ENCODE measurements at places on chromosomes 13 and 19.

DNA sequence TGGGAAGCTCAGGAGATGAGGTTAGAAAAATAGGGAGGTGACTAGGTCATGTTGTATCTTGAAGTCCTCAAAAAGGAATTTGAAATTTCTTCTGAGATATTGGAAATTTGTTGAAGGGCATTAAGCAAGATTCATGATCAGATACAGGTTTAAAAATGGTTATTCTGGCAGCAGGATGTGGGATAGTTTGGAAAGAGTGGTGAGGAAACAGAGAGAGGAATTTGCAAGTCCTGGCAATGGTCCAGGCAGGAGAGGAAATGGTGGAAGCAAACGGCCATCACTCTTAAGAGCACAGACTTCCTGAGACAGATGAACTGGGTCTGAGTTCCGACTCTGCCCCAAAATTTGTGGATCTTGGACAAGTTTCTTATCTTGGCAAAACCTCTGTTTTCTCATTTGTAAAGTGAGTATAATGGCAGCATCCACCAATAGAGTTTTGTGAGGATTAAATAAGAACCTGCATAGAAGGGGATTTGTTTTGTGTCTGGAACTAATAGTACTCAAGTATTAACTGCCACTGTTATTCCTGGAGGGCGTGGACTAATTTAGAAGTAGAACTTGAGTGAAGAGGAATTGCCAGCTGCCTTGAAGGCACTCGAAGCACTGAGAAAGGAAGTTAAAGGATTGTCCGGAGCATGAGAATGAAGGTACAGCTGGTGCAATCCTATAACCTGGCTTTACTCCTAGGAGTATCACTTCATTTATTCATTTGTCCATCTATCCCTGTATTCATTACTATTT lies 99.6 kb downstream of the CCNA1 start:
- DNase-seq = no peak

DNA sequence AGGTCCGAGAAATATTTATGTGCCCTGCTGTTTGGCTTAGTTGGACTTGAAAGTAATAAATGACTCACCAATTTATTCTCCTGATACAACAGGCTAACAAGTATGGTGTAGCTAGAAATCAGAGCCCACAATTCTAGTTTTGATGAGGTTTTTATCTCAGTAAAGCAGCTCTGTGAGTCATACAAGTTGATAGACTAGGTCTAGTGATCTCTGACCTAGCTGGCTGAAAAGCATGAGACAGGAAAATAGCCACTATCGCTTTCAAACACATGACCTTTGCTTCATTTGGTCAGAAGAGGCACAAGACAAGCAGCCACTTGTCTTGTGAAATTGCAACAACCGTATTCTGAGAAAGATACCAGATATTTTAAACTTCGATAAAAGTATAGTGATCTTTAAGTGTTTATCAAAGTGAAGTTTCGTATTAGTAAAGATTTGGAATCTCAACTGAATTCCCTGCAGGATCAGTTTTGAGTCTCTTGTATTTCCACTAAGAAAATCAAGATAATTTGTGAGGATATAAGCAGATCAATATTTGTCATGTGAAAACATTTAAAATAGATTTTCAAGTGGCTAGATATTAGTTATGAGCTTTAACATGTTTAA lies 126.7 kb downstream of the MAB21L1 start:
- DNase-seq = no peak

GRCh38 chr19:32830231-32831014 lies 39.1 kb downstream of the SLC7A9 start:
- DNase-seq = no peak

GRCh38 chr13:34939771-34940170 lies 2.3 kb upstream of the NBEA start:
- no peak for DNase-seq

GRCh38 chr19:33368074-33368864 lies 5.2 kb upstream of the CEBPG start:
- no peak for DNase-seq

- DNase-seq = no peak
These were observed 23.4 kb upstream of the SLC7A10 start for GRCh38 chr19:33248954-33249613.

GRCh38 chr13:45209229-45209628 lies 8.4 kb upstream of the KCTD4 start:
- DNase-seq = no peak

- no peak for DNase-seq
These were observed 1202.3 kb downstream of the UQCRFS1 start for GRCh38 chr19:28010656-28011055.

GRCh38 chr13:35566340-35566739 lies 89.9 kb upstream of the MAB21L1 start:
- DNase-seq = no peak

- DNase-seq = no peak
These were observed 14.0 kb upstream of the CD70 start for GRCh38 chr19:6604906-6605305.

GRCh38 chr13:19960653-19960976 lies 2.1 kb downstream of the ZMYM2 start:
- DNase-seq = no peak

- no peak for DNase-seq
These were observed 4.9 kb downstream of the PCDH20 start for GRCh38 chr13:61410669-61411297.

DNA sequence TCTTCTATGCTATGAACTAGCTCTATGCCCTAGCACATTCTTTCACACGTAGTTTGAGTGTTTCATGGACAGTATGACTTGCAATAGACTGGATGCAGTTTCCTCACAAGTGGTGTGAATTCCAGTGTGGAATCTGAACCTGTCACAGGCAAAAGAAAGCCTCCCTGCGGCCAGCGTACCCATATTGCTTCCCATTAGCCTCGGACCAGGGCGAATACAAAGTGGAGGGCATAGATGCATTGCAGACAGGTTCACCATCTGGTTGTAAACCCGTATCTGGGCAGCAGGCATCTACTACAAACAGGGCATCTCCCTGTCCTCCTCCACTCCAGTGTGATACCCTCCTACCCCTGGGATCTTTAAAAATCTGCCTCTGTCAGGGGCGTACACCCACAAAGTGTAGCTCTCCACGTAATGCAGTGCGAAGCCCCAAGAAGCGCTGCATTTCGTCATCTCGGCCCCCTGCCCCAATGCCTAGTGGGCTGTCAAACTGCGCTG lies 1.4 kb upstream of the CIC start:
- no peak for DNase-seq

DNA sequence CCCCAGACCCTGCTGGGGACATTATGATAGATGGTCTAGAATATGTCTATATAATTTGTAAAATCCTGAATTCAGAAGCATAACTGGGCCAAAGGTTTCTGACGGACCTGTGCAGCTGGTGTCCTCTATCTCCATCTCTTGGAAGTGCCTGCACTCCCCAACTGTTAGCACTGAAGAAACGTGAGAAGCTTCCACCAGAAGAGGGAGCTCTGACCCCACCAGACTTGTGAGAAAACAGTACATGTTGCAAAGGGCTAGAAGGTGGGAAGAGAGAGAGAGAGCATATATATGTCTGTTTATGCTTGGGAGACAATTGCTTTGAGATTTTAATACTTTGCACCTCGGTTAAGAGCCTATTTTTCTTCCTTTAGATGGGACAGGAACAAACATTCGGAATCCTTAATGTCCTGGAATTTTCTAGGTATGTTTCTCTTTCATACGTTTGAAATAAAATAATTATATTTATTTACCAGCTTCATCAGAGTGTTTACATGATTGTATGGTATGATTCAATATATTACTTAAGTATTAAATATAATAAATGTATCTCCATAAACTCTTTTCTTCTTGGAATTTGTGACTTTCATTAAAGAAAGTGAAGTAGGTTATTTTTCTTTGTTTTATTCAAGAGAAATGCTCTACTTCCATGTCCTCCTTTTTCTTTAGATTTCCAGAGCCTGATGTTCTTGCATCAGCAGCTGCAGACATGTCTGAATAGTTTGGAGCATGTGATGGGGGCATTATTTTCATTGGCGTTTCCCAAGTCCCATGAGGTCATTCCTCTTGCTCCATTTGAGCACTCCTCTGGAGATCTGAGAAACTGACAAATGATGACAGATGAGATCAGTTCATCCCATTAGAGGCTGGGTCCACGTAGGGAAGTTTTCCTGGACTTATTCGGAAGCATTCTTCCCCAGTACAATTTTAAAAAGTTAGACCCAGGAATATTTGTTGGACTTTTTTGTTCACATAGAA lies 202.9 kb downstream of the ATP8A2 start:
- DNase-seq = peak; percentile 89

DNA sequence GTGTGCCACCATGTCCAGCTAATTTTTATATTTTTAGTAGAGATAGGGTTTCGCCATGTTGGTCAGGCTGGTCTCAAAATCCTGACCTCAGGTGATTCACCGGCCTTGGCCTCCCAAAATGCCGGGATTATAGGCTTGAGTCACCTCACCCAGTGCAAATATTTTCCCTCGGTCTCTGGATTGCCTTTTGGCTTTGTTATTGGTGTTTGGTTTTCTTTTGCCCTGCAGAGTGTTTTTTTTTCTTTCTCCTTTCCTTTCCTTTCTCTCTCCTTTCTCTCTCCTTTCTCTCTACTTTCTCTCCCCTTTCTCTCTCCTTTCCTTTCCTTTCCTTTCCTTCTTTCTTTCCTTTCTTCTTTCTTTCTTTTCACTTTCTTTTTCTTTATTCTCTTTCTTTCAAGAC lies 33.2 kb downstream of the KDM4B start:
- DNase-seq = no peak

DNA sequence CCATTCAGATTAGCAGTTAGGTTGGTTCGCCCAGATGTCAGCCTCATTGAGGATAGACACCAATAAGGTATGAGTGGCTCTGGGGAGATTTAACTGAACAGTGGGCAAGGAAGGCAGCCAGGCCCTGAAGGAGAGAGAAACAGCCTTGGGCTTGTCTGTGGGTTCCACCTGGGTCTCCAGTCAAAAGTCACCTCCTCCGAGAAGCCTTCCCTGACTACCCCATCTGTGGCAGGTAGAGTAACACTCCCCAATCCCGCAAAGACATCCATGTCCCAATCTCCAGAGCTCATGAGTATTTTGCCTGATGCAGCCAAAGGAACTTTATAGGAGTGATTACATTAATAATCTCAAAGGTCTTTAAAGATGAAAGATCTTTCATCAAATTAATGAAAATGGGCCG lies 8.0 kb upstream of the YJU2 start:
- no peak for DNase-seq

- DNase-seq = peak; percentile 99
These were observed at the start of gene ZNF414 for GRCh38 chr19:8513687-8514504. Gene ZNF414, minus strand, starts transcription at chr19:8514167. Its CDS starts 121 bp downstream, at chr19:8514046.

DNA sequence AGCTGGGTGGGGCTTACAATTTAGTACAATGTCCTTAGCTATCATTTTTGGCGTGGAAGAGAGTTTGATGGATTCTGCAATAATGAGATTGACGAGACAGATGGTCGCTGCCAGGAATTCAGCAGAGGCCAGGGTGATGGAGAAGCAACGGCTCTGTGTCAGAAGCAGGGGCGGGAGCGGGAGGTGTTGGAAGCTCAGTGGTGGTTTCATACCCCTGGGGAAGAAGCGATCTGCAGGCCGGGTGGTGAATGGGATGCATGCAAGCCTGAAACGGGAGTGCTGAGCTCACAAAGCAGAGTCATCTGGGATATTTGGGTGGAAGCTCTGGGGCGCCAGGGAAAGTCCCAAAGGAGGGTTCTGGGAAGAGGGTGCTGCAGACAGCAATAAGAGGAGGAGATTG lies 370.8 kb downstream of the ZNF536 start:
- no peak for DNase-seq

DNA sequence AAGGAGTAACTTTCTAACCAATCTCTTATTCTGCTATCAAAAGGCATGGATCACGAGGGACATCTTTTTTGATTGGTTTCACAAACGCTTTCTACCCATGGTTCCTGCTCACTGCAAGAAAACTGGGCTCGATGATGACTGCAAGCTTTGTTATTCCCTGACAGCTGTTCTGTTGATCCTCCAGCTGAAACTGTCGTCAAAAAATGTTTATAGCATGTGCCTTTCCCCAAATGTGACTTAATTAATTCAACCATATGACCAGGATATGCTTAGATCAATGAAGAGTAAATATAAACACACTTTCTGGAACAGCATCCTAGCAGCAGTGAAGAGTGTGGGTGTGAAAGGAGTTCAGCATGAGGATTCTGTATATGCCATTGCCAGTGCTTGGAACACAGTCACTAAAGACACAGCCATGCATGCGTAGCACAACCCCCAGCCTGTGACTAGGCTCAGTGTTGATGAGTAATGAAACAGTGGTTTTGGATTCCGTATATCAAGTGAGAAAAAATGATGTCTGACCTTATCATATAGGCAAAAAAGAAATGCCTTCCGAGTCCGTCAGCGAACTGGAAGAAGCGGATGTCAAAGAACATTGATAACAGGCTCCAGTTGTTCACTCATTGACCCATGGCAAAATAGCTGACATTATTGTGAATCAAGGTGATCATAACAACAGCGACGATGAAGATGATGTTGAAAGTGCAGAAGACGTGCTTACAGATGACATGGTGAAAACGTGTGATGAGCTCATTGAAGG lies 347.4 kb downstream of the FGF9 start:
- no peak for DNase-seq

DNA sequence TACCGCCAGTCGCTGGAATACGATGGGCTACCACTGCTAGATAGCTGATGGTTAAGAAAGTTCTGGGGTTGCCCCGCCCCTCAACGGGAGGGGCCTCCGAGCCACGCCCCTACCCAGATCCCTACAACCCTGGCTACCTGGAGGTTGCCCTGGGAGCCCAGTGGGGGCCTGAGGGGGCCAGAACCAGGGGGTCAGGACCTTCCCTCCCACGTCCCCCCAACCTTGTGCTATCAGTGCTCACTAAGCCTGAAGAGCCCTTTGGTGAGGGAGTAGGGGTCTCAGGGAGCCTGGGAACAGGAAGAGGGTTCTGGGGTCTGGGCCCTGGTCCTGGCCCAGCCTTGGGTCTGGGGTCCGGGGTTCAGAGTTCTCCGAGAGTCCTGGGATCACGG lies 8.9 kb downstream of the OCEL1 start:
- no peak for DNase-seq

GRCh38 chr13:24033527-24034302 lies 126.8 kb upstream of the SPATA13 start:
- DNase-seq = no peak

- peak; percentile 97 for DNase-seq
These were observed 452 bp upstream of the KLHL26 start for GRCh38 chr19:18636183-18636968.

GRCh38 chr13:40932252-40932651 lies 86.9 kb downstream of the ELF1 start:
- DNase-seq = no peak

GRCh38 chr13:110187641-110188161 lies 119.3 kb downstream of the COL4A1 start:
- DNase-seq = no peak

DNA sequence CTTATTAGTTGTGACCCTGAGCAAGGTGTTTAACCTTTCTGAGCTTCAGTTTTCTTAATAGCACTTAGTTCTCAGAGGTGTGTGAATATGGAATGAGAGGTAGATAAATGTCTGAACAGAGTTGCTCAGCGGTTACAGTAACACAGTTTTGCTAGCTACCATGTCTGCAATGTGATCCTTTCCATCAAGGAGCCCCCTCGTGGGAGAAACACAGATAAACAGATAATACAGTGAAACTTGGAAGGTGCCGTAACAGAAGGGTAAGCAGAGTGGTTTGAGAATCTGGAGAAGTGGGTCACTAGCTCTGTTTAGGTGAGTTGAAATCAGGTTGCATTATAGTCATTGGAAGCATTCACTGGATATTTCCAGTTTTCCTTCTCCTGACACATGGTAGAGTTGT lies 38.9 kb downstream of the IRS2 start:
- no peak for DNase-seq

- DNase-seq = no peak
These were observed 27.5 kb downstream of the VRK3 start for GRCh38 chr19:49997709-49998108.

Measured in right forelimb (tissue), 1 donor.